ENCODE measurements at places on chromosomes 7 and 10.
A peak's percentile ranks its signal among the peaks of the same experiment; 100 is the strongest.

- DNase-seq, result no peak
These were observed 112.5 kb downstream of the EPC1 start for GRCh38 chr10:32234471-32234870.

- DNase-seq, result no peak
These were observed 290.7 kb downstream of the TCF7L2 start for GRCh38 chr10:113240736-113241135.

DNA sequence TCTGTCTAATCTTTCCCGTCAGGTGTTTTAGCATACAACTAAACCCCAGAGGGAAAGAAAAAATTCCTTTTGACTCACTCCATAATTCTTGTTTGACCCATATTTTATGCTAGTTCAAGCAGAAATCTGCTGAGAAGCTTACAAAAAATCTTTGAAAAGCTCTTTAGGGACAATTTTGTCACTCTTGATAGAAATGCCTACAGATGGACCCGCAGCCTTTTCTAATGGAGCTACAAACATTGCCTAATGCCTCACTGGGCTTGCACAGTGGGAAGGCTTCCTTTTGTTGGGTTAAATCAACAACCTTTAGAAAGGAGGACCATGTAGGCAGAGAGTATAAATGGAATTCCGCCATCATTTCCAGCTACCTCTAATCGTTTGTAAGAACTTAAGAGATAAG, 344.5 kb downstream of the PCLO start:
- DNase-seq, result no peak

GRCh38 chr10:118732245-118733165, 22.3 kb downstream of the CACUL1 start:
- peak; percentile 35 for DNase-seq

DNA sequence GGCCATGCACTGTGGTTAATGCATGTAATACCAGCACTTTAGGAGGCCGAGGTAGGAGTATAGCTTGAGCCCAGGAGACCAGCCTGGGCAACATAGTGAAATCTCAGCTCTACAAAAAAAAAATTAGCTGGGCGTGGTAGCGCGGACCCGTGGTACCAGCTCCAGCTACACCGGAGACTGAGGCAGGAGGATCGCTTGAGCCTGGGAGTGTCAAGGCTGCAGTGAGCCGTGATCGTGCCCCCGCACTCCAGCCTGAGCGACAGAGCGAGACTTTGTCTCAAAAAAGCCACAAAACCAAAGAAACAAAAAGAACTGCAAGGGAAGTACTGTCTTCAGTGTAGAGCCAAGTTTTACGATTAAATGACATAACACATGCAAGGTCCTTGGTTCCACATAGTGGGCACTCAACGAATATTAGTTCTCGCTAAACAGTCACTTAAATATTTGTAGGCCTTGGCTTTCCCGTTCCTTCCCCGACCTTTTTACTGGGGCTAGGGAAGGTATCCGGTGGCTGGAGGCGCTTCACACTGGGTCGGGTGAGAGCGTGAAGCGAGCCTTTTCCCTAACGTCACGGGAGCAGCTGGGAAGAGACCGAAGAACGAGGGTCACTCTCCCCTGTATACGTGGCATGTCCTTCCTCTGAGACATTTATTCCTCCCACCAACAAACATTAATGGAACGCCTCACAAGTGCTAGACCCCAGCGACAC, 993 bp upstream of the SND1 start:
- peak; percentile 31 for DNase-seq

GRCh38 chr7:43462836-43463235, 120.1 kb upstream of the STK17A start:
- no peak for DNase-seq

DNA sequence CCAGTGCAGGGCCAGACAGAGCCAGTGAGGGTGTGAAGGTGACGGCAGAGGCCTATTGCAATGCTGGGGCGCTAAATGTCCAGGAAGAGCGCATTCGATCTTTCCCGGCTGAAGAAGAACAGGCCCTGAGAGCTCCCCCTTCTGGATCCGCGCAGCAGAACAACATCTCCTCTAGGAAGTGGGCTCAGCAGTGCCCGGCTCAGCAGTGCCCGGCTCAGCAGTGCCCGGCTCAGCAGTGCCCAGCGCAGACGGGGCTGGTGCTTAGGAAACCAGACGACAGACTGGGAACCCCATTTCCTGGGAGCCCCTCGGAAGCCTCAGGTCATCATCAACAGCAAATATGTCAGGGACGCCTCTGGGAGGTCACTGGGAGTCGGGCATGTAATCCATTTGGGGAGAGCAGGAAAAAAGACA, 4.7 kb upstream of the NOS3 start:
- DNase-seq, result peak; percentile 71

DNA sequence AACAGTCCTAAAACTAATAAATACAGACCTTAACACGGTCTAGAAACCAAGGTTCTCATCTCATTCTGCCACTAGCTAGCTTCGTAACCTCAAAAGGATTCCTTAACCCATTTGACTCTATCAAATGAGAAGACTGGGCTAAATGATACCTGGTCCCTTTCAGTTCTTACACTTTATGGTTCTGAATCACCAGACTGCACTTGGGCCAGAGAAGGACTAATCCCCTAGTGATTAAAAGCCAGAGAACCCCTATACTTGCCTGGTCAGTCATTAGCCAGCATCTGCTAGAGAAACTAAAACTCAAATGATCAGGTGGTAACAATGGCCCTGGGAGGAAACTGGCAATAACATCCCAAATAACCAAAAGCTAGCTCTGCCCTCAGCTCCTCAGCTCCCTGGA, 16.8 kb downstream of the TMEM243 start:
- no peak for DNase-seq

DNA sequence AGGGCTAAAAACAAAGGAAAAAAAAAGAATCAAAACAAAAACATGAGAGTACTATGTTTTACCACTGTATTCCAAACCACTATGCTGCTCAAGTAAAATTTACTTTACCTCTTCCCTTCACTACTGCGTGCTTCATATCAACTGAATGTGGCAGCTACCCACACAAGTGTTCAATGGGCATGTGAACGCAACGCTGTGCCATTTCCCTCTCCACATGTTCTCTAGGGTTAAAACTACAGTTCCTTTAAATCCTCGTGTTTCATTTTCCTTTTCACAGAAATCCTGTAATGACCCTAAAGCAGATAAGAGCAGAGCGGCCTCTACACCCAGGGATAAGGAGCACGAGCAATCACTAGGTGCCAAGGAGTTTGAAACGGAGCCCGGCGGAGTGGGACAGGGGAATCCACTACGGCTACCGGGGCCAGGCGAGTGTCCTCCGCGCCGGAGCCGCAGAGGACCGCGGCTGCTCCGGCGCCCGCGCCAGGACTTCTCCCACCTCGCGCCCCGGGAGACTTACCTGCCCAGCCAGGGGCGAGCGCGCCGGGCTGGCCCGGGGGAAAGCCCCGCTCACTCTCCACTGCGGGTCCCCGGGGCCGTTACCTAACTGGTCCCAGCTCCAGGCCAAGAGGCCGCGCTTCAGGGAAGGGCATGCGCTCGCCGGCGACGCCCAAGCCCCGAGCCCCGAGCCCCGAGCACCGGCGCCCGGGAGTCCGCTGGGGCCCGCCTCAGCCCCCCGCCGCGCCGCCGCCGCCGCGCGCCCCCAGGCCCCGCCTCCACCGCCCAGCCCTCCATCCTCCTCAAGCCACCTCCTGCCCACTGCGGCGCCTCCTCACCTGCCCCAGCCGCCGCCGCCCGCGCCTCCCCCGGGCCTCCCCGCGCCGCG, 711 bp downstream of the NAMPT start:
- DNase-seq, result peak; percentile 72

DNA sequence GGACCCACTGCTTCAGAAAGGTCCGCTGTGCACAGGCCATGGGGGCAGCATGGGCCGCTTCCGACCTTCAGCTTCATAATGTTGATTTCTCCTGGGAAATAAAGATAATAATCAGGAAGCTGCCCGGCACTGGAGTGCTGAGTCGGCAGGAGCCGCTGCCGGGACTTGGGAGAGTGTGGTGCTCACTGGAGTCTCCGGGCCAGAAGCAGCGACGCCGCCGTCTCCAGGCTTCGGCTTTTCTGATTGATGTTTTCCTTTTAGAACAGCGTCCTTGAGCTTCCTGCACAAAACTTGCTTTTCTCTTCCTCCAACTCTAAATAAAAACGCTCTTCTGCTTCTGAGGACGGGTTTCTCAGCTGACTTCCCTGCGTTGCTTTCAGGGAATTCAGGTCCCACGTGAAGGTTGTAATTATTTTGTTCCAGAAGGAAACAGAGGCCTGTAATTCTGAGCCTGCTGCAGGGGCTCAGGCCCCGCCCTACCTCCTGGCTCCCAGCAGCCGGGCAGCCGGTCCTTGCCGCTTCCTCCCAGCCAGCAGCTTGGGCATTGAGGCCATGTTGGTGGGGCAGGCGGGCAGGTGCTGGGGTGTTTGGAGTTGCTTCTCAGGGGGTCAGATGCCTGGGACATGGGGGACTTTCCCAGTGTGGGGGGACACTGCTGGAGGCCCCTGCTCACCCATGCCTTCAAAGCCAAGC, 14.7 kb downstream of the PWWP2B start:
- no peak for DNase-seq

GRCh38 chr7:73888959-73889358, 28.0 kb downstream of the TMEM270 start:
- no peak for DNase-seq

DNA sequence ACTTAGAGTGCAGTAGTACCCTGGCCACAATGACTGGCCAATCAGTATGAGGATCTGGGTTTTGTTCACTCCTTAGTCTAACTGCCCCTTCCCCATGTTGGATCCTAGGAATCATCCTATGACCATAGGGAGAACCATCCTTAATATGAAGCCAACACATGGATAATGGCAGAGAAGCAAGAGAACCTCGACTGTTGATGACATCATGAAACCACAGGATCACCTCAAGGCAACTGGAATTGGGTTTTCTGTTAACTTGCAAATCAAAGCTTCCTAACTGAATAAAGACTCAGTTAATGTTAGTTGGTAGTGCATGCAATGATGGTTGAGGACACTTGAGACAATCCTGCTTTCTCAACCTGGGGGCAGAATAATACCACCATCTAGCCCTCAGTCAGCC, 3.3 kb upstream of the PRXL2A start:
- no peak for DNase-seq

DNA sequence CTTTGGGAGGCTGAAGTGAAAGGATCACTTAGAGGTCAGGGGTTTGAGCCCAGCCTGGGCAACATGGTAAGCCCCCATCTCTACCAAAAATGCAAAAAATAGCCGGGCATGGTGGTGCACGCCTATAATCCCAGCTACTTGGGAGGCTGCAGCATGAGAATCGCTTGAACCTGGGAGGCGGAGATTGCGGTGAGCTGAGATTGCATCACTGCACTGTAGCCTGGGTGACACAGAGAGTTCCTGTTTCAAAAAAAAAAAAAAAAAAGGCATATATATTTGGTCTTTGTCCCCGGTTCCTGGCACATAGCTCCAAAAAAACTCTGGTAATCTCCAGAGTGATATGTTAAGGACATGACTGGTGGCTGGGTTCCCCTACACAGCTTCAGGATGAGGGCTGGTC, 147.3 kb downstream of the SEC23IP start:
- no peak for DNase-seq

DNA sequence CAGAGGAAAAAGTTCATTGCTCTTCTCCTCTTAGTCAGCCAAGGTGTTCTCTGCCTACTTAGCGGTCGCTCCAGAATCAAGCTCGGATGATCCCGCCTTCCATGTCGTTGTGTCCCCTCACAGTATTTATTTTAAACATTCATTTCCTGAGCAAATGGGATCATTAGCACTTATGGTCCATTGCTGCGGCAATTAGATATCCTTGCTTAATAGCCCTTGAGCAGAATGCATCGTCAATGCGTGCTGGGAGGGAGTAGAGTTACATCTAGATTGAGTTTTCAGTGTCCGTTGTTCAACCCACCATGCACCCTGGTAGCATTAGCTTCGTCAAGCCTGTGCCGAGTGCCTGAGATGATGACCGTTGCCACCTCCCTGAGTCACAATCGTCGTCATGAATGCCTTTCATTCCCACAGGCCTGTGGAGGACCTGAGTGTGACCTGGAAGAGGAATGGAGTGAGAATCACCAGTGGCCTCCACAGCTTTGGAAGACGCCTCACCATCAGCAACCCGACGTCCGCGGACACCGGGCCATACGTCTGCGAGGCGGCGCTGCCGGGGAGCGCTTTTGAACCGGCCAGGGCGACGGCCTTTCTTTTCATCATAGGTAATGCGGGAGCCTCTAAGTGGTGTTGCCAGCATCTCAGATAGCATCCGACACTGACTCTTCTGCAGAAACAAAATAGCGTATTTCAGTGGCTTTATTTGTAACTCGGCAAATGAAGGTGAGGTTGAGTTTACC, 650.4 kb downstream of the SDK1 start:
- DNase-seq, result no peak

DNA sequence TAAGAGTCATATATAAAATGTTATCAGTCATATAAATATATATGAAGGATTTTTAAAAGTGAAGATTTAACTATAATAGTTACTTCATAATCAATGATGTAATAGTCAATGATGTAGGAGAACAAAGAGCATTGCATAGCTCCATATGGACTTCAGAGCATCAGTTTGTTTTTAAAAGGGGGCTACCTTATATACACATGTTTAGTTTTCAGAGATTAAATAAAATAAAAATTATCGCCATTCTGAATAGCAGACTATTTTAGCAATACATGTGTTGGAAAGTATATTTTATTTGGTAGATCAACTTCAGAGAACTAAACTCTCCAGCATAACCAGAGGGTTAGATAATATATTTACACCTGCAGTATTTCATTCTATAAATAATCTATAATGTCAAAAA, 29.1 kb upstream of the EPC1 start:
- DNase-seq, result no peak

DNA sequence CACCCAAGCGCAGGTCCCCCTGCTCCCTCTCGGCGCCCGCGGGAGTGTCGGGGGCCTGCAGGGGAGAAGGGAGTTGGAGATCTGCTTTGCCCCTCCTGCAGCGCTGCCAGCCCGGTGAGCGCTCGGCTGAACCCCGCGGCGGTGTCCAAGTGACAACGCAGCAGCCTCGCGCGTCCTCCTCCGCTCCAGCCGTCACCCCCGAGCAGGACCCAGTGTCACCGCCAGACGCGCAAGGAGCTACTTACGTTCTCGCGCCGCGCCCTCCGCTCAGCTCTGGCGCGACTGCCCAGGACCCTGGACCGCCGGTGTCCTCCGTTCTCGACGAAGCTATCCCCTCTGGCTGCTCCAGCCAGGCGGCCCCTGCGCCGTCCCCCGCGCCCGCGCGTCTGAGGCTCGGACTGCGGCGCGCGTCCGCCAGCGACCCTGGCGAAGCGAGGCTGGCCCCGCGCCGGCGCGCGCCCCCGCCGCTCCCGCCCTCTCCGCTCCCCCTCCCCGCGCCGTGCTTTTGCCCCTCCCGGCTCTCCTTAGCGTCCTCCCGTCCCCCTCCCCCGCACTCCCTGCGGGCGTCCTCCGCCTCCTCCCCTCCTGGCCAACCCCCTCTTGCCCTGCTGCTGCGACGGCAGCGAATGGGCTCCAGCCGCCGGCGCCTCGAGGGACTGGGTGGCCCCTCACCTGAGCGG, at the start of gene NRCAM:
Gene NRCAM, minus strand, starts transcription at position 439 of the 680 bp plus-strand sequence. CDS start 216,372 bp downstream, outside the sequence.
- peak; percentile 47 for DNase-seq

GRCh38 chr10:112429654-112430230, 17.0 kb downstream of the ZDHHC6 start:
- no peak for DNase-seq

All from activated naive CD4-positive, alpha-beta T cell treated with anti-CD3 and anti-CD28 coated beads, Interleukin-2, amount 10 ng/mL, durations not matched to agents 7 days and 5 days (primary cell).